ENCODE measurements at places on chromosomes 2 and 18. TPM values are rescaled to one million over a fixed set of nuclear protein-coding genes. Genes with fewer than 3 reads are reported as not detected.

The PTGR3 gene
- total RNA-seq = 14.4 TPM

- DNase-seq = no peak
Observed at GRCh38 chr2:60652832-60653340, 99.4 kb upstream of the BCL11A start.

GRCh38 chr2:105797298-105797819 is 52.6 kb downstream of the NCK2 start:
- DNase-seq = peak; percentile 57

DNA sequence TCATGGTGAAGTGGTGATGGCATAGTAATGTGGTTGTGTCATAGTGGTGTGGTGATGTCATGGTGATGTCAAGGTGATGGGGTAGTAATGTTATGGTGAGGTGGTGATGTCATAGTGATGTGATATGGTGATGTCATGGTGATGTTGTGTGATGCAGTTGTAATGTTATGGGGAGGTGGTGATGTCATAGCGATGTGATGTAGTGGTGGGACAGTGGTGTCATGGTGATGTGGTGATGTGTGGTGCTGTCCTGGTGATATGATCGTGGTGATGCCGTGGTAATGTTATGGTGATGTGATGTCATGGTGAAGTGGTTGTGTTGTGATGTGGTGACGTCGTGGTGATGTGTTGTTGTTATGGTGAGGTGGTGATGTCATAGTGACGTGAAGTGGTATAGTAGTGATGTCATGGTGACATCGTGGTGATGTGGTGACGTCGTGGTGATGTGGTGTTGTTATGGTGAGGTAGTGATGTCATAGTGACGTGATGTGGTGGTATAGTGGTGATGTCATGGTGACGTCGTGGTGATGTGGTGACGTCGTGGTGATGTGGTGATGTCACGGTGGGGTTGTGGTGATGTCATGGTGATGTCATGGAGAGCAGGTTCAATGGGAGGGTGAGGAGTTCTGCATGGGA is 242.7 kb upstream of the MYT1L start:
- DNase-seq = peak; percentile 2

DNA sequence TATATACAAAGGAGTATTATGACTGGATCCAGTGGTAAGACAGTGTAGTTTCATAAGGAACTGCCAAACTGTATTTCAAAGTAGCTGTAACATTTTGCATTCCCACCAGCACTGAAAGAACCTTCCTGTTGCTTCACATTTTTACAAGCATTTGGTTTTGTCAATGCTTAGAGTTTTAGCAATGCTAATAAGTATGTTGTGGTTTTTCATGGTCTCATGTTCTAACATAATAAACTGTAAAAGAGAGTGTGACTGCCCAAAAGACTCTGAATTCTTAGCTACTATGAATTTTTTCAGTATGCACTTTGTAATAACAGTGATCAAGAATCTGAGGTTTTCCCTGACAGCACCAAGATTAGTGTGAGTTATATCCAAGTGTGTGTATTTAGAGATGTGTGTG is 604.2 kb downstream of the XIRP2 start:
- no peak for DNase-seq

All from foreskin keratinocyte (primary cell).